ENCODE measurements at places on chromosomes 1 and 21. TPM values are rescaled to one million over a fixed set of nuclear protein-coding genes. Genes with fewer than 3 reads are reported as not detected.
A peak's percentile ranks its signal among the peaks of the same experiment; 100 is the strongest.

- peaks cover 8% of the 10 kb centered on the region for H3K27me3 ChIP-seq
- no peak overlapping the region for H3K4me3 ChIP-seq
Measured at GRCh38 chr1:26096471-26096870, 15.2 kb upstream of the PDIK1L start.

GRCh38 chr1:108000620-108001111, 35.7 kb upstream of the VAV3 start:
- peak; percentile 78 for DNase-seq
- H3K27ac ChIP-seq: no peak overlapping the region
- H3K27me3 ChIP-seq: no peaks in the 10 kb centered on the region
- peaks cover 4% of the 10 kb centered on the region for H3K4me1 ChIP-seq
- H3K36me3 ChIP-seq: no peaks in the 10 kb centered on the region

DNA sequence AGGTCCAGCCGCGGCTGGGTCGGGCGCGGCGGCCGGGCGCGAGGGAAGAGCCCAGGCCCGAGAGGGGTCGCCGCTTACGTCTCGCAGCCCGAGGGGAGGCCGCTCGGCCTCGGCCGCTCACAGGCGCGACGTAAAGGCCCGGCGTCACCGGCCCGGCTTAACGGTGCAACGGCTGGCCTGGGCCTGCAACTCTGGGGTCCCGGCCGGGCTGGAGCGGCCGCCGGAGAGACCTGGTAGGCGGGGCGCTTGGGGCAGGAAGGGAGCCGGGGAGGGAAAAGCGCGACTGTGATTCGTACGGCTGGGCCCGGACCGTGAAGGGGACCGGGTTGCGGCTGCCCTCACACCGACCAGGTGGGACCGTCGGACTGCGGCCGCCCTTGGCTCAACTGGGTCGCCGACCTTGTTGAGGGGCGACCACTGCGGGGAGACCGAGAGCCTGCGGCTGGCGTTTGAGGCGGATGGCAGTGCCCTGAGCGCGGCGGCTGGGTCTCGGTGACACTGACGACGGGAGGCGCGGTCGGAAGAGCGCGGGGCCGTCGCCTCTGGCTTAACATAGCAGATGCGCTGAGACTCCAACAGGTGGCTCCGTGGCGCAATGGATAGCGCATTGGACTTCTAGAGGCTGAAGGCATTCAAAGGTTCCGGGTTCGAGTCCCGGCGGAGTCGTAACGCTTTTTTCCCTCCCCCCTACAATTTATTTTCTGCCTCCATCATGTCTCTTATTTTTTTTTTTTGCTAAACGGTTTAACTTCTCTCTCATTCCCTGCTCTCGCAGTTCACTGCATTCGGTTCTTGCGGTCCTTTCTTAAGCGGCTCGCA, 31.8 kb downstream of the DNTTIP2 start:
- DNase-seq: peak; percentile 88
- no peaks in the 10 kb centered on the region for H3K36me3 ChIP-seq
- H3K27ac ChIP-seq: peak overlapping the region; percentile 99

DHRS3 gene
- polyA plus RNA-seq: 67.2 TPM

CCDC24 gene
- 18.2 TPM for polyA plus RNA-seq

SPRR2F gene
- 1.3 TPM for polyA plus RNA-seq
